ENCODE measurements at places on chromosomes 6 and 20.

DNA sequence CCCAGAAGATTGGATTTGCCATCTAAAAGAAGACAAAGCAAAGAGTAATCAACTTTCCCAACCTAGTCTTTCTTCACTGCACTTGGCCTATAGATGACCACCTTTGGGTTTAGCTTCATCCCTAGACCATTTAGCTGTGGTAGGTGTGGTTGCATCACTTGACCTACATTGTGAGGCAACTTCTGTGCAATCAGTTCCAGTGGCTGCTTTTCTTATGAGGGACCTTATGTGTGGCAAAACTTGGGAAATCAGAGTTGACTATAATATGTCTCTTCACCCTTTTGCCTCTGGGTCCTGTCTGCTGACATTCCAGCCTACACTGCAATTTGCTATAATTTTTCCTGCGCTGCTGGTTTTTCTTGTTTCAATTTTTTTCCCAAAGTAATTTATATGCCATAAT, 55.2 kb downstream of the PRDM13 start:
- no peak for DNase-seq

DNA sequence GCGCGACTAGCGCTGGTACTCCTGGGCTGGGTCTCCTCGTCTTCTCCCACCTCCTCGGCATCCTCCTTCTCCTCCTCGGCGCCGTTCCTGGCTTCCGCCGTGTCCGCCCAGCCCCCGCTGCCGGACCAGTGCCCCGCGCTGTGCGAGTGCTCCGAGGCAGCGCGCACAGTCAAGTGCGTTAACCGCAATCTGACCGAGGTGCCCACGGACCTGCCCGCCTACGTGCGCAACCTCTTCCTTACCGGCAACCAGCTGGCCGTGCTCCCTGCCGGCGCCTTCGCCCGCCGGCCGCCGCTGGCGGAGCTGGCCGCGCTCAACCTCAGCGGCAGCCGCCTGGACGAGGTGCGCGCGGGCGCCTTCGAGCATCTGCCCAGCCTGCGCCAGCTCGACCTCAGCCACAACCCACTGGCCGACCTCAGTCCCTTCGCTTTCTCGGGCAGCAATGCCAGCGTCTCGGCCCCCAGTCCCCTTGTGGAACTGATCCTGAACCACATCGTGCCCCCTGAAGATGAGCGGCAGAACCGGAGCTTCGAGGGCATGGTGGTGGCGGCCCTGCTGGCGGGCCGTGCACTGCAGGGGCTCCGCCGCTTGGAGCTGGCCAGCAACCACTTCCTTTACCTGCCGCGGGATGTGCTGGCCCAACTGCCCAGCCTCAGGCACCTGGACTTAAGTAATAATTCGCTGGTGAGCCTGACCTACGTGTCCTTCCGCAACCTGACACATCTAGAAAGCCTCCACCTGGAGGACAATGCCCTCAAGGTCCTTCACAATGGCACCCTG, 1.6 kb downstream of the TPBG start:
- DNase-seq, result peak; percentile 45

DNA sequence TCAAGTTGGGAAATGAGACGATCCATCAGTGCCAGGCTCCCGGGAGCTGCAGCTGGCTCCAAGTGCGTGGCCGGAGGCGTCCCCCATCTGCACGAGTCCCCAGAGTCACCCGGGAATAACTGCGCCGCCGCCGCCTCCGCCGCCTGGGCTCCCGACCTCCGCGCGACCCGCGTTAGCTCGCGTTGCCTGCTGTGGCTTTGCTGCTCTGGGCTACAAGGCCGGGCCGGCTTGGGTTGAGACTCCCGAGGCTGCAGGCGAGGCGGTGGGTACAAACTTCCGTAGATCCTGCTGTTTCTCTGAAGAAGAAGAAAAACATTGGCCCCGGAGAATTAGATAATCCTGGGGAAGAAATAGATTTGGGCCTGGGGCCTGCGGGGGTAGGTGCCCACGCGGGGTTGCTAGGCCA, 7.4 kb upstream of the LAMP5 start:
- DNase-seq, result peak; percentile 20

- no peak for DNase-seq
These were observed at the start of gene TMEM74B for GRCh38 chr20:1184638-1185315. Gene TMEM74B (minus strand): TSS chr20:1184981. CDS start chr20:1183801, 1,180 bp downstream.

GRCh38 chr6:79301290-79301689, 66.8 kb upstream of the HMGN3 start:
- DNase-seq, result no peak

- no peak for DNase-seq
These were observed 769 bp downstream of the CCN6 start for GRCh38 chr6:112054555-112055190.

GRCh38 chr6:128617285-128617684, 96.9 kb upstream of the PTPRK start:
- no peak for DNase-seq

- DNase-seq, result no peak
These were observed 28.5 kb downstream of the MYH7B start for GRCh38 chr20:34983995-34984735.

DNA sequence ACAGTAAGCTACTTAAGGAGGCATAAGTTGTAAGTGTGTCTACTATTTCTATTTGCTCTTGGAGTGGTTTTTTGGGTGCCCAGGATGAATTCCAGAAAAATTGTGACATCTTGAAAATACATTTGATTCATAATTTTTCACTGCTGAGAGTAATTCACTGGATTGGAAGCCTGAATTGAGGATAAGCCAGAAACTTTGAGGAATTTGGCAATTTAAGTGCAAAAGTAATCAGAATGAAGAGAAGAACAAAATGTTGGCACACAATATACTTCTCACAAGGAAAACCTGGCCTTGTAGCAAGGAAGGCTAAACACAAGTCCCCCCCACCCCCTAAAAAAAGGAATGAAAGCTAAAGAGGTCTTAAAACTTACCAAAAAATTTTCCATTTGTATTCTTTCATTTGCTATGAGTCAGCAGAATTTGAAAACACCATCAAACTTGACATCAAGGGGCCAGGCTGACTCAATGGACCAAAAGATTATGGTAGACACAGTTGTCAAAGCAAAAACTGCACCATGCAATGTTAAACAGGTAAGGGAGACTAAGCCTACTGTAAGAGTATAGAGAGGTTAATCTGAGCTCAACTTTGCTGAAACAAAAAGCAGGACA, 840.0 kb downstream of the FRK start:
- no peak for DNase-seq

- no peak for DNase-seq
These were observed 14.3 kb upstream of the ABCC10 start for GRCh38 chr6:43413002-43413401.

- DNase-seq, result no peak
These were observed 41.5 kb upstream of the ZNFX1 start for GRCh38 chr20:49319208-49319809.

DNA sequence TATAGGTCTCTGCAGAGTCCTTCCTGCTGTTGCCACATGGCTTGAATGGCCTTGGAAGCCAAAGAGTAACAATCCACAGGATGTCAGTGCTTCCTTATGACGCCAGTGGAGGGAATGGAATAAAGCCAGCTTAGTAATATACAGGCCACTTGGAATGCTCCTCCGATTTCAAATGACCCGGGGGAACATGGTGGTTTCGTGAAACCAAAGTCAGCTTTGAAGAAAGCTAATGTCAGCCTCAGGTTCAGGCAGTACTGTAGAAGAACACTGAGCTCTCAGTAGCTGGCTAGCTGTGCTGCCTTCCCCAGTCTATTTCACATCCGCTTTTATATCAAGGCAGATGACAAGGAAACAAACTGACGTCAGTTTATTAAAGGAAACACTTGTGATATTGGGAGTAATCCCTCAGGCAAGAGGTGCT, 189.1 kb downstream of the DTNBP1 start:
- no peak for DNase-seq

DNA sequence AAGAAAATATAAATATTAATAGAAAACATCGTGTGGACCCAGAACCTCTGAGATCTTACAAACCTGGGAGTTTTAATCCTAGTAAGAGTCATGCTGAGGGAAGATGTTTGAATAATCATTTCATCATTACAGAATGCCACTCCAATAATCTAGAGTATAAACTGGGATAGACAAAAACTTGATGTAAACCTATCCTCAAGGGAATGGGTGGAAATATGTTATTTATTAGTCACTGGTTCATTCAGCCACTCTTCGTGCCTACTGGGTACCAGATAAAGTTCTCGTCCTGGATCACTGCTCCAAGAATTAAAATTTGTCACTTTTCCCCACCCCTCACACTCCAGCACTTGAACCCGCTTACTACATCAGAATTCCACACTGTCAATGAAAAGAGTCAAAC, 7.7 kb downstream of the HLA-B start:
- DNase-seq, result no peak

- DNase-seq, result no peak
These were observed 62.2 kb downstream of the REPS1 start for GRCh38 chr6:138925806-138926205.

GRCh38 chr6:148770408-148771211, 23.8 kb downstream of the UST start:
- DNase-seq, result no peak

- DNase-seq, result no peak
These were observed 134.9 kb downstream of the PLCB1 start for GRCh38 chr20:8267009-8267408.

DNA sequence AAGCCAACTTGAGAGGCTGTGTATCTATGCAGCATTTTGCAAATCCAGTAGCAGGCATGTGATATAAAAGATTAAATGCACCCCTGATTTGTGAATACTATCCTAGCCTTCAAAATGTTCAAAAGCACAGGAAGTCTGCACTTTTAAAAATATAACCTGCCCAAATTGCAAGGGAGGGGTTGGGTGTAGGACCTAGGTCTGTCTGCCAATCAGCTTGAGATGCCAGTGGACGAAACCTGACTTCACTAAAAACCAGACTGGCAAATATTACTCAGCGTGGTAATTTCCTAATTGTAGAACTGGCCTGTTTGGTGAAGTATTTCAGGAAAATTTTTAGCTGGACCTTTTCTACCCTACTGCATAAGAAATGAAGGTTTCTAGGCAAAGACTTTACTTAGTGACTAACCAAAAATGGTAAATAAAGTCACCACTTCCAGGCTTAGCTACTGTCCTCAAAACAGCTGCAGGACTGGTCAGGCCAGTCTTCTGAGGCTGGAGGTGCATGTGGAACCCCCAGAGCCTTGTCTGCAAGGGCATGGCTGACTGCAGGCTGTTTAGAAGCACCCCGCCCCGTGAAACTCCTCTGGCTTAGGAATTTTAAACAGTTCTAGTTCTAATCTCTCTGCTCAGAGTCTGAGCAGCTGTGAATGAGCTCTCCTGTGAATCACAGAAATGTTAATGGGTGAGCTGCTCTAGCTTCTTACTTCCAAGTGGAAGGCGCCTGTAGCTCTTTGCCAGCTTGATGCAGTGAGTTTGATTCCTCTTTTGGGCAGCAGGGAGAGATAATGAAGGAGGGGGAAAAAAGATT, 104.4 kb upstream of the ESR1 start:
- no peak for DNase-seq

- DNase-seq, result no peak
These were observed 160.8 kb upstream of the TNFAIP3 start for GRCh38 chr6:137706083-137706750.

DNA sequence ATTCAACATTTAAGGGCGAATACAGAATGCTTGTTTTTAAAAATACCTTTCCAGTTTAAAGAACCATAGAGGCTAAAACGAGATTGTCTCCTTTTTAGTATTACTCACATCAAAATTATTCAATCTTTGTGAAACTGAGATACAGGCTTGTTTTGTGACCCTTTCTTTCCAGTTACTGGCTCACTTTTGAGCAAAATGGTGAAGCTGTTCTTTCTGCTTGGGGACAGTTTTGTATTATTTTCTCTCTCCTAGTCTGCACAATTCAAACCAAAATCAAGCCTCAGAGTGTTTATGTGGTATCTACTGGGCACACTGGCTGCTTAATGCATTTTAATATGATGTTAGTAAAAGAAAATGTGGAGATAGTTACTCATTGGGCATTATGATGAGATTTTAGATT, 36.5 kb downstream of the HIVEP1 start:
- DNase-seq, result no peak

DNA sequence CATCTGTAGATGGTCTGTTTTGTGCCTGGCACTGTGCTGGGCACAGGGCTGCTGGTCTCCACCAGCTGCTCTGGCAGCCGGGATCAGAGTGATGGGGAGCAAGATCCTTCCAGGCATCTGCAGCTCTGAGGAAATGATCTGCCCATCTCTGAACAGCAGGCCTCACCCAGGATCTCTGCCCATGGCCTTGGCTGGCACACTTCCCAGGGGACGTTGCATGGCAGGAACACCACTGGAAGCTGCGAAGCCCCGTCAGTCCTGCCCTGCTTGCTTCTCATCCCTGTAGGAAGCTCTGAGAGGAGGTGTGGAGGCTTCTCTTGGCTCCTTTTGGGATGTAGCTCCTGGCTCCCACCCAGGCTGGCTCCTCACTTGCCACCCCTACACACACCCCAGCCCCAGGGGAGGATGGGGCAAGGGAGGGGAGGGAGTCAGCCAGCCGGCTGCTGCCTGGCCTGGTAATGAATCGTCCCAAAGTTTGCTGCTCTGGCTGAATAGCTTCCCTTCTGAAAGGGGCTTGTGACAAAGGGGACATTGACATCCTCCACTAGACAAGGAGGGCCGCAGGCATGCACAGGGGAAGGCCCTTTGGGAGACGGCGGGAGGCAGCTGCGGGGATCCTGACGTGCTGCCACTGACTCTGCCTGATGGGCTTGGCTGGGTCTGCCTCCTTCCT, 108.9 kb downstream of the VEGFA start:
- peak; percentile 66 for DNase-seq

DNA sequence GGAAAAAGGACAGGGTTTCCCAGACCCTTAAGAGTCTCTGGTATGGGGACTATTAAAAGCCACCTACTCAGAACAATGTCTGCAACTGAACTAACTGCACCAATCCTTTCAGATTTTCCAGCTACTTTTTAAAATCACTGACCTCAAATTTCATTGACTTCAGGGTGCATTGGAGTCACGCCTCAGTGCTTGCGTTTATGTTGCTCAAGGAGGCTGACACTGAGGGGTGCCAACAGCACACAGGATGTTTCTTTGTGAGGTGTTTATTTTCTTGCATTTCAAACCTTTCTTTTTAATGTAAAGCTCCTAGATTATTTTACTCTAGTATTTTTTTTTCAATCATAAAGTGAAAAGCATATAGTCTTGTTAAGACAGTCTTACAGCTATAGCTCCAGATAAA, 402.0 kb upstream of the SLC35B3 start:
- no peak for DNase-seq

GRCh38 chr20:23547613-23548012, 20.7 kb downstream of the CST9L start:
- no peak for DNase-seq

GRCh38 chr6:159874435-159874834, 16.4 kb upstream of the MAS1 start:
- DNase-seq, result peak; percentile 66

GRCh38 chr6:169167581-169168301, 85.9 kb downstream of the THBS2 start:
- DNase-seq, result no peak

GRCh38 chr20:50380697-50381040, 129.5 kb upstream of the PTPN1 start:
- DNase-seq, result no peak
